ENCODE measurements at places on chromosomes 3 and 15.

- no peak for DNase-seq
Observed at GRCh38 chr3:10609134-10609533, 103.7 kb upstream of the ATP2B2 start.

GRCh38 chr3:45048244-45048643 is 22.1 kb downstream of the CLEC3B start:
- no peak for DNase-seq

- DNase-seq = no peak
Observed at GRCh38 chr3:157354254-157354653, 82.4 kb upstream of the PTX3 start.

DNA sequence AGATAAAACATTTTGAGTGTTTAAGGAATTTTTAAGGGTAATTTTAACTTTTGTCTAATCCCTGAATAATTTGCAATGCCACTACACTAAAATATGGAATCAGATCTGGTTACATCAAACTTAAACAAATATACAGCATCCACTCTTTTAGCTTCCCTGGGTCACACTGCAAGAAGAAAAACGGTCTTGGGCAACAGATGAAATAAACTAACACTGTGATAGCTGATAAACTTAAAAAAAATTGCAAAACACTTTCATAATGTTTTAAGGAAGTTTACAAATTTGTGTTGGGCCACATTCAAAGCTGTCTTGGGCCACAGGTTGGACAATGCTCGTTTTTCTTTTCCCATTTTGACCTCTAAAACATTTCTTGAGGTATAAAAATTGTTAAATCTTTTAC is 34.3 kb downstream of the CCDC66 start:
- DNase-seq = no peak

DNA sequence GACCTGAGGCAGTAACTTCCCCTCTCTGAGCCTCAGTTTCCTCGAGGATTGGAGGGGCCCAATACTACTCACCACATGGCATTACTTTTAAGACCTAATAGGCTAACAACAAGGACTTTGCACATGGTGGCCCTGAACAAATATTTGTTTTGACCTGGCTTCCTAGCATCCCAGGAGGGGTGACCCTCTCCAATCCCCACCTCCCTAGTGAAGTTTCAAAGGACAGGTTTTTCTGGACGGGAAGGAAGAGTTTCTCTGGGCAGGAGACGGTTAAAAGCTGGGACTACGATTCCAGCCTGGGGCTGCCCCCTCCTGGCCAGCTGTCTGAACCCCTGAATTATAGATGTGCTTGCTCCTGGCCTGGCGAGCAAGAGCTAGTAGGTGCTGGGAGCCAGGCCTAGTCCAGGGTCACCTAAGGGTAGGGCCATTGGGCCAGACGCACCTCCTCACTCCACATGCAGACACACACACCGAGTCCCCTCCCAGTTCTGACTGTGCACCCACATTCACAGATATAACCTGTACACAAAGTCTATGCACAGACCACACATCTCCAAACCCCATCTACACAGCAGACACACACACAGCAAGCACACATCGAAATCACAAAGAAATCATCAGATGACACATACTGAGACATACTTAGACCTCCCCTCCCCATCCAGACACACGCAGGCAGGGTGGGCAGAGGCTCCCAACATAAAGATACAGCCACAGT is 2.7 kb upstream of the ISL2 start:
- DNase-seq = no peak

GRCh38 chr3:126923895-126924294 is 59.0 kb upstream of the PLXNA1 start:
- DNase-seq = no peak

DNA sequence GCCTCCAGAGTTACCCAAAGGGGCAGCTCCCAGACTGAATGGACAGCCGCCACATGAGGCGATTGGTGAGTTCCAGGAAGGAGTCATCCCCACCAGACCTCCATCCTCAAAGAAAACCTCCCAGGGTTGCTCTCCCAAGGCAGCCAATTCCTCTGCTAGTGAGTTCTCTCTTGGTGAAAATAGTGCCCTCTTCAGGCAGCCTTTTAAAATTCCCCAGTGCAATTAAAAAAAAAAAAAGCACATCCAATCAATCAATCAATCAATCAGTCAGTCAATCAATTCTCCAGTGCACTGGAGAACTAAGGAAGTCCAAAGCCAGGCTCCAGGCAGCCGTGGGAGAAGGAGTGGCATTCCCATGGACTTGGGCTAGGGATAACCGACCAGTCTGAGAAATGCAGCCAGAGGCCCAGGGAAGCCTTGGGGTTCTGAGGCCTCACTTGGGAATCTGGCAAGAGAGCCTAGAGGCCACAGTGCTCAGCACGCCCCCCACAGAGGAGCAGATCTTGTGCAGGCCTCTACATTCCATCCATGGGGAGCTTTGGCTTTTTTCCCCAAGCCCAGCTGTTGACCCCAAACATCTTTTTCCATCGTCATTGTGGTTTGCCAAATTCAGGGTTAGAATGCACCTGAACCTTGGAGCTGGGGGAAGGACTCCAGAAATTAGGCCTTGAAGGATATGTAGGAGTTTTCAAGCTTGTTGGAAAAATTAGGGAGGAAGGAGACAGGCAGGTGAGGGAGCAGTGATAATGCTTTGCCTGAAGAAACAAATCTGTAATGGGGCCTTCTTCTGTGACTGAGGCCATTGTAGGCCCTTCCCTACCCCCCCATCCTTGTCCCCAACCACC is 4.8 kb downstream of the PAQR5 start:
- no peak for DNase-seq

DNA sequence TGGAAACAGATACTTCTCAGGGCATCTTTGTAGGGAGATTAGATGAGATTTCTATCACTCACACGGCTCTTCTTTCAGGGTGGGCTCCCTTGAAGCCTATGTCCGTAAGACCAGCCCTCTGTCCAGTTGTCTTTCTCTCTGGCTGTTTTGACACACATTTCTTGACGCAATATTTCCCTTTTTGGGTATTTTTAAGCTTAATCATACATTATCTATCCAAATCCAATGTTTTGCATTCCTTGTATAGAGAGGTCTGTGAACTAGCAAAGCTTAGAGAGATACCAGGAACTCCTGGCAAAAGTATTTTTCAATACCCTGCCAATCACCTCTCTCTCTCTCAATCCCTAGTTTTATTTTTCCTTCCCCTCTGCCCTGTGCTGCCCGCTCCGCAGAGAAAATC is 79.3 kb downstream of the EOMES start:
- no peak for DNase-seq

DNA sequence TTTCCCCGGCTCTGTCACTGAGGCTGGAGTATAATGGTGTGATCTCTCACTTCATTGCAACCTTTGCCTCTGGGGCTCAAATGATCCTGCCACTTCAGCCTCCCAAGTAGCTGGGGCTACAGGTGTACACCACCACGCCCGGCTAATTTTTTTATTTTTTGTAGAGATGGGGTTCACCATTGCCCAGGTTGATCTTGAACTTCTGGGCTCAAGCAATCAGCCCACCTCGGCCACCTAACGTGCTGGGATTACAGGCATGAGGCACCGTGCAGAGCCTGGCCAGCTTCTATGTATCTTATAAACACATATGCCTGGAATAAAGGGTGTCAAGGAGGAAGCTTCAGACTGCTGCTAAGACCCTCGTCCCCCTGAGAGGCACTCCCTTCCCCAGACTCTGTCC is 4.2 kb downstream of the ZNF589 start:
- no peak for DNase-seq

- DNase-seq = no peak
Observed at GRCh38 chr3:172370419-172370818, 77.8 kb downstream of the GHSR start.

DNA sequence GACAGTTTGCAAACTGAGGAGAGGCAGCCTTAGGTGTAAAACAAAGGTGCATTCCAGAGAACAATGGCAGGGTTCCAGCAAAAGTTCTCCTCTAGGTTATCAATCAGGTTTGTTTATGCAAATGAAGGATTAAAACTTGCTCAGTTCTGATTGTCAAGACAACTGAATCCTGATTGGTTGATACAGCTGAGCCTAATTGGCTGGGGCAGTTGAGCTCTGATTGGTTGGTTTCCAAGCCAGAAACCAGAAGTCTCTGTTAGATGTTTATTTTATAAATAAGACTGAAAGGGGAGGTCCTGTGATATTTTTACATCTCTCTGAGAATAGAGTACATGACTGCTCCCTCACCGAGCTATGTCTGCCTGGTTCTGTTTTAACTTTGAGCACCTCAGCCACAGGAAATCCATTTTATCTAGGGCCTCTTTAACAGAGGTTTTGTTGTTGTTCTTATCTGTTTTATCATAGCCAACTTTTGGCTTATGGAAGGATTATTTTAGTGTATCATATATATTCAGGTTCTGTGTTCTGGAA is 37.8 kb downstream of the PPM1L start:
- no peak for DNase-seq

DNA sequence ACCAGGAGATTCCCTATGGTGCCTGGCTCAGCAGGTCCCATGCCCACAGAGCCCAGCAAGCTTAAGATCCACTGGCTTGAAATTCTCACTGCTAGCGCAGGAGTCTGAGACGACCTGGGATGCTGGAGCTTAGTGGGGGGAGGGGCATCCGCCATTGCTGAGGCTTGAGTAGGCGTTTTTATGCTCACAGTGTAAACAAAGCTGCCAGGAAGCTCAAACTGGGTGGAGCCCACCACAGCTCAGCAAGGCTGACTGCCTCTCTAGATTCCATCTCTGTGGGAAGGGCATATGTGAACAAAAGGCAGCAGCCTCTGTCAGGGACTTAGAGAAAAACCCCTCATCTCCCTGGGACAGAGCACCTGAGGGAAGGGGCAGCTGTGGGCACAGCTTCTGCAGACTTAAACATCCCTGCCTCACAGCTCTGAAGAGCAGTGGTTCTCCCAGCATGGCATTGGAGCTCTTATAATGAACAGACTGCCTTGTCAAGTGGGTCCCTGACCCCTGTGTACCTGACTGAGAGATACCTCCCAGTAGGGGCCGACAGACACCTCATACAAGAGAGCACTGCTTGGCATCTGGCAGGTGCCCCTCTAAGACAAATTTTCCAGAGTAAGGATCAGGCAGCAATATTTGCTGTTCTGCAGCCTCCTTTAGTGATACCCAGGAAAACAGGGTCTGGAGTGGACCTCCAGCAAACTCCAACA is 231.5 kb upstream of the SETMAR start:
- DNase-seq = no peak

DNA sequence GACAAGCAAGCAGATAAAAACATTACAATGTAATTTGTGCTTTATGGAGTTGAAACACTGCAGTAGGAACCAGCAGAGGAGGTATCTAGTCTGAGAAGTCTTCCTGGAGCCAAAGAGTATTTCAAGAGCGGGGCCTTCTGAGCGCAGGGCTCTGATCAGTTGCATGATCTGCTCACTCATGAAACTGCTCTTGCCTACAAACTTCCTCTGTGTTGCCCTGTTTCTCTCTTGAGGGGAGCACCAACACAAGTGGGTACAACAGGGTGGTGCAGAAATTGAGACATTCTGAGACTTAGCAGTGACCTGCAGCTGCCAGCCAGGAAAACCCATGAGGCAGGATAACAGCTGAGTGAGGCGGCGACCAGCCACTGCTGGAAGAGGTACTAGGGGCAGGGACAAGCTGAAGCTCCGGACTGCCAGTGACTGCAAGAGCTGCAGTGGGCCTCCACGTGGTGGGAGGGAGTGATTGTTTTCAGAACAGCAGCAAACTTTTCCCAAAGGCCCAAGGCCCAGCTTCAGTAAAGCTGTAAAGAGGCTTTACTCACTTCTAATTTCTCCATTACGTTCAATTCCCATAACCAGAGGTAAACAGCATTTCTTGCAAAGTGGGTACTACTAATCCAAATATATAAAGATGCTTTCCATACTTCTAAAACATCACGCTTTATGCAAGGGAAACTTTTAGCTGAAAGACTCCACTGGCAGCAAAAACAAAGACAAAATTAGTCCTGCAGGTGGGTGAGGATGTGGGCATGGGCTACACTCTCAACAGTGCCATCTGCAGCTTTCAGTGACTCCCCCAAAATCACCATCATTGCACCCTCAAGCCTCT is 69.0 kb upstream of the LPP start:
- no peak for DNase-seq

DNA sequence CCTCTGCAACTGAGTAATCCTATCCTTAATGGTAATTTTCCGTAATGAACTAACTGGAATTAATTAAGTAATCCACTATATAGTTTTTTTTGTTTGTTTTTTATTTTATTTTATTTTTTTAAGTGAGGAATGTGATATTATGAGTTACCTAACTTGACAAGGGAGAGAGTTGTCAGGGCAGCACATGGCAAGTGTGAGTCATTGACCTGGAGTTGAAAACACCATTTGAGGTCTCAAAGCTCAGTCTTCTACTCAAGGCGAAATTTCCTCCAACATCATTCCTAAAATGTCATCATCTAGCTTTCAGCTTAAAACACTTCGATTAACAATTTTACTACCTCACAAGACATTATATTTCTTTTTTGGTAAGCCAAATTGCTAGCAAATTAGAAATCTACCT is 87.8 kb downstream of the NECTIN3 start:
- no peak for DNase-seq

DNA sequence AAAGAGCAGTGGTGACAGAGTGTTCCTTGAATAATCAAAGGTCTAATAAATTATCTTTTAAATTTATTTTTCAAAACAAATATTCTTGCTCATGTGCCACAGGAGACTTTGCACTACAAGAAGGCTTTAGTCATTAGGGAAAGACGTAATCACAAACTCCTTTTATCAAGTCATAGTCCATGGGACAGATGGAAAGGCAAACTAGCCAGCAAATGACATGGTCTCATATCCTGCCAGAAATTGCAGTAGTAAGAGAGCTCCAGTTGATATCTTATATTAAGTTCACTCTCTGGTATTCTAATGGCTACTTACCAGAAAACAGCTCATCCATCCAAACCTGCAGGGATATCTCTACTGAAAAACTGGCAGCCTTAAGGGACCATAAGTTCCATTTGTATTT is 225.0 kb upstream of the TP63 start:
- no peak for DNase-seq

GRCh38 chr15:95739131-95739530 is 591.4 kb upstream of the NR2F2 start:
- no peak for DNase-seq

GRCh38 chr3:120795959-120796358 is 53.4 kb downstream of the GTF2E1 start:
- no peak for DNase-seq

- no peak for DNase-seq
Observed at GRCh38 chr3:190892395-190892902, 30.0 kb upstream of the GMNC start.

- DNase-seq = no peak
Observed at GRCh38 chr3:157469561-157470294, 33.1 kb downstream of the PTX3 start.

DNA sequence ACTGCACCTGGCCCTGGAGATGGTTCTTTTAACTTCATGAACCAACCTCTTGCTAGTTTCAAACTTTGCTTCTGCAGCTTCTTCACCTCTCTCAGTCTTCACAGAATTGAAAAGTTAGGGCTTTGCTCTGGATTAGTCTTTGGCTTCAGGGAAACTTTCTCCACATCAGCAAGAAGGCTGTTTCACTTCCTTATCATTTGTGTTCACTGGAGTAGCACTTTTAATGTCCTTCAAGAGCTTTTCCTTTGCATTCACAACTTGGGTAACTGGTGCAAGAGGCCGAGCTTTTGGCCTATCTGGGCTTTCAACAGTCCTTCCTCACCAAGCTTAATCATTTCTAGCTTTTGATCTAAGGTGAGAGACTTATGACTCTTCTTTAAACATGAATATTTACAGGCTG is 15.7 kb upstream of the TM2D3 start:
- no peak for DNase-seq

GRCh38 chr3:74538669-74539068 is 75.8 kb downstream of the CNTN3 start:
- no peak for DNase-seq

All from right kidney (tissue), 9 donors.